OCI-LY7 (cell line): ENCODE measurements at places on chromosomes 1 and 21. TPM values are rescaled to one million over a fixed set of nuclear protein-coding genes. Genes with fewer than 3 reads are reported as not detected.

The CFHR4 gene
- total RNA-seq: not detected in 2 replicates

The ETV3L gene
- total RNA-seq: not detected in 2 replicates

The BACE2 gene
- not detected in 2 replicates for total RNA-seq

The NCF2 gene
- total RNA-seq: 13.5 and 17.4 TPM in 2 replicates

The HRNR gene
- total RNA-seq: not detected in 2 replicates

The ELF3 gene
- 0.18 and 0.44 TPM in 2 replicates for total RNA-seq

The NUDT4B gene
- total RNA-seq: 0.63 TPM in 1 of 2 replicates, not detected in the other

The SPATA45 gene
- 0.74 and 2.0 TPM in 2 replicates for total RNA-seq

The SEMA6C gene
- 1.9 and 2.0 TPM in 2 replicates for total RNA-seq

The RNU1-4 gene
- 1,721 and 1,968 TPM in 2 replicates for total RNA-seq

The SLC30A1 gene
- total RNA-seq: 6.3 and 7.9 TPM in 2 replicates

The LDLRAD1 gene
- total RNA-seq: not detected in 2 replicates

The RAB25 gene
- 0.48 TPM in 1 of 2 replicates, not detected in the other for total RNA-seq

The SLAMF1 gene
- total RNA-seq: 0.42 and 0.72 TPM in 2 replicates

The SPRR5 gene
- total RNA-seq: not detected in 2 replicates

The NR1I3 gene
- not detected in 2 replicates for total RNA-seq

The CSF3R gene
- not detected in 2 replicates for total RNA-seq

The C1orf105 gene
- not detected in 2 replicates for total RNA-seq

The STK40 gene
- total RNA-seq: 81.9 and 83.9 TPM in 2 replicates

The OR2L8 gene
- not detected in 2 replicates for total RNA-seq

The MCOLN2 gene
- 103 and 104 TPM in 2 replicates for total RNA-seq

The DNASE2B gene
- total RNA-seq: not detected in 2 replicates
